Skeletal muscle cell (primary cell): ENCODE measurements at places on chromosomes 5 and 9.

- DNase-seq = no peak
Measured at GRCh38 chr5:39187831-39188731, 31.3 kb downstream of the FYB1 start.

- no peak for DNase-seq
Measured at GRCh38 chr9:121226175-121226574, 24.5 kb upstream of the RAB14 start.

GRCh38 chr5:32143617-32144377 is 30.3 kb downstream of the GOLPH3 start:
- no peak for DNase-seq

DNA sequence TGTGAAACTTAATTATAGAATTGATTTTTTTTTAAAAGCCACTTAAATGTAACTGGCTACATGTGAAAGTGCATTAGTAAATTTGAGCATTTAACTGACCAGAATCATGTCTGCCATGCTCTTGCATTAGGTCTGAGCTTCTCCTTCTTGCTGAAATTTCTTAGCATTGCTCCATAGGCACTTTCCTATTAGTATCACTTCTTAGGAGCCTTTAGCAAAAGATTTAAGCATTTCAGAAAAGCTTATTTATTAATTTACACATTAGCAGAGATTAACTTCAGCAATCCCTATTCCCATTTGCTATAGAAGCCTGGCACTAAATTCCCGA is 211.0 kb downstream of the SNX18 start:
- no peak for DNase-seq

DNA sequence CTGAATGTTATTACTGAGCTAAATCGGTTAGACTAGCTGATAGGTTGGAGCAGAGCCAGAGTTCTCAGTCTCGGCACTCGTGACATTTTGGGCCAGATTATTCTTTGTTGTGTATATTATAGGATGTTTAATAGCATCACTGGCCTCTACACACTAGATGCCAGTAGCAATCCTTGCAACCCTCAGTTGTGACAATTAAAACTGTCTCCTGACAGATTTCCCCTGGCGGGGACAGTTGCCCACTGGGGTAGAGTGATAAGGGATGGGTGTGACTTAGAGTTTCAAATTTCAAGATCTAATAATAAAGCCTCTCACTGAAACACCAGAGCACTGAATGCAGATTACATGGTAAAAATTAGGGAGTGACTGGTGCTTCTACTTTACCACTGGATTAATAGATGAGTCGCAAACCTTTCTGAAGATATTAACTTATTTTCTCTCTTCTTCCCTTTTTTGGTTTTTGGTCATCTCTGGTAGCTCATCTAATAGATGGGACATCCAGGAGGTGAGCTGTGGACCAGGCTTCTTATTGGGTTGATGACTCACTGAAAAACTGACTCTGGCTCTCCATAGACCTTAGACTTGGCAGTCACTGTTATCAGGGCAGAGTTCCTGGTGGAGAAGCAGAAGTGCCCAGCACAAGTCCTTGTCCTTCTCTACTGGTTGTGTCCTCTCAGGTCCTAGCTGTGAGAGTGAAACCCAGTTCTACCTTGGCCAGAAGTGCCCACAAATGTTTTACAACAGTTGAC is 150.3 kb downstream of the UNC13B start:
- no peak for DNase-seq

- no peak for DNase-seq
Measured at GRCh38 chr9:109453210-109453842, 44.8 kb downstream of the PTPN3 start.

- no peak for DNase-seq
Measured at GRCh38 chr5:141869514-141869913, 8.7 kb downstream of the PCDH1 start.

DNA sequence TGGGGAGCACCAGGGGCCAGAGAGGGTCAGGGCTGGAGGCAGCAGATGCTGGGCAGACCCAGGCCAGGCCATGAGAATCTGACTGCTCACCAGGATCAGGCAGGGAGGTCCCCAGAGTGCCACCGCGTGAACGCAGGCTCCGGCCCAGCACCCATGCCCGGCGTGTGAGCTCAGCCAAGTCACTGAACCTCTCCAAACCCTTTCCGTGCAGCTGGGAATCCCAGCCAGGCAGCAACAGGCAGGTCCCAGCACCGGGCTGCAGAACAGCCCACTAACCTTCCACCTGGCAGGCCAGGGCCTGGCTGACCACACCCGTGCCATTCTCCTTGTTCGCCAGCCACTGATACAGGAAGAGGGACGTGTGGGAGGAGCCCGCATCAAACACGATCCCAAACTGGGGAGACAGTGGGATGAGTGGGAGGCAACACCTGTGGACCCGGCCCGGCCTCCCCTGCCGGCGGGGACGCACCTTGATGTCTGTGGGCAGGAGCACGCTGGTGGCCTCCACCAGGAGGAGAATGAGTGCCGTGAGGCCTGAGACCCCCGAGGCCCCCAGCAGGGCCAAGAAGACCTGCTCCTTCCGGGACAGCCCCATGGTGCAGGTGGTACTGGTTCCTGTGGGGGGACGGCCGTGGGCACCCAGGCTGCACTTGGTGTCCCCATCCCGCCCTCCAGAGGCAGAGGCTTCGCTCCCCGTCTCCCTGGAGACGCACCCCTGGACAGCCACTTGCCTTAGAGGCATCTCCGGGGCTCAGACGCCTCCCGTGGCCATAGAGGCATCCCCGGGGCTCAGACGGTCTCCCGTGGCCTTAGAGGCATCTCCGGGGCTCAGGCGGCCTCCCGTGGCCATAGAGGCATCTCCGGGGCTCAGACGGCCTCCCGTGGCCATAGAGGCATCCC is 3.2 kb downstream of the ENTPD8 start:
- DNase-seq = no peak
